ENCODE measurements at places on chromosomes 1 and 21.

- DNase-seq: no peak
Observed at GRCh38 chr1:3364551-3364950, 89.9 kb upstream of the ARHGEF16 start.

GRCh38 chr21:26813426-26813998, 31.7 kb downstream of the ADAMTS1 start:
- no peak for DNase-seq

DNA sequence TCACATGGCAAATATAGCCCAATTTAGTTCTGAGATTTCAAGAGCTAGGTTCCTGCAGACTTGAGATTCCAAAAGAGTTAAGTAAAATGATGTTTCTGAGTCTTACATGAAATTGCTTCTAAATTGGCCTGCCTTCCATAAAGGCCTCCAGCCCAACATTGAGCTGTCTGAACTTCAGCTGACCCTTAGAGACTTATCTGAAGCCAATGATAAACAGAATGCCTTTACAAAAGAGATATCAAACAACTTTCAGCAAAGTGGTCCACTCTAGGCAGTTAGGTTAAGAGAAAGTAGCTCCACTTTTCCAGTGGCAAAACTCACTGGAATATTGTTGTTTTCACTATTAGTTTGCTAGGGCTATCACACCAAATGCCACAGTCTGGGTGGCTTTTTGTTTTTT, 6.3 kb upstream of the RC3H1 start:
- no peak for DNase-seq

DNA sequence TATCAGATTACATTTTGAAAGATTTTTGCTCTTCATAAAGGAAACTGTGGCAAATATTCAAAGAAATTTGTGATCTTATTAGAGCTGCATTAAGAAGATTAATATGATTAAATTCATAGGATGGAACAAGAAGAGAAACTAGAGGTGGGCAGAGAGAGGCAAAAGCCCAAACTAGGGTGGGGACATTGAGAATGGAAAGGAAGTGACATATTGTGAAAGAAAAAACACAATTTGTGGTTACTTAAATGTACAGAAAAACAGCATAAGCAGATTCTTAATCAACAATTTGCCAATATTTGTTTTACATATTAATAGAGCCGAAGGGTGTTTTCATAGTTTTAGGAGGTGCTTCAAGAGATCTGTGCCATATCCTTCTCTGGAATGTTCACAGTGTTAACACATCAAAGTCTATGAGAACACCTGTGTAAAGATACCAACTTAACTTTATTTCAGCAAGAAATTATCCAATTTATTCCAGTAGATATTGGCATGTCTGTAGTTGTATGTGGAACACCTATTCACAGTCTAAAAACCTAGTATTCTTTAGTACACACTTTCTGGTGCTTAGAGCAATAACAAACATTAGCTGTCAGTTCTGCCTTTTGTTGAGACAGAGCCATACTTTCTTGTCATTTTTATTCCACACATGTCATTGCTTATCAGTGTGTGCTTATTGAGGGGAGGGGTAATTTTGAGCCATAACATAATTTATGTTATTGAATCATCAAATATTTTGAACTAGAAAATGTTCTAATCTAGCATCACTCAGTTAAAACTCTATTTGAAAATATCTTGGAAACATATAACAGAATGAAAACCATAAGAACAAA, 401.5 kb downstream of the PTPRC start:
- DNase-seq: no peak

- no peak for DNase-seq
Observed at GRCh38 chr1:209875515-209875914, 47.7 kb downstream of the UTP25 start.

Measured in OCI-LY7 (cell line).